Neuronal stem cell (in vitro differentiated cells): ENCODE measurements at places on chromosomes 1 and 21.
A peak's percentile ranks its signal among the peaks of the same experiment; 100 is the strongest.

- DNase-seq = no peak
Measured at GRCh38 chr21:28283641-28284490, 708.8 kb downstream of the LTN1 start.

GRCh38 chr1:164515711-164516331 is 43.2 kb upstream of the PBX1 start:
- no peak for DNase-seq

DNA sequence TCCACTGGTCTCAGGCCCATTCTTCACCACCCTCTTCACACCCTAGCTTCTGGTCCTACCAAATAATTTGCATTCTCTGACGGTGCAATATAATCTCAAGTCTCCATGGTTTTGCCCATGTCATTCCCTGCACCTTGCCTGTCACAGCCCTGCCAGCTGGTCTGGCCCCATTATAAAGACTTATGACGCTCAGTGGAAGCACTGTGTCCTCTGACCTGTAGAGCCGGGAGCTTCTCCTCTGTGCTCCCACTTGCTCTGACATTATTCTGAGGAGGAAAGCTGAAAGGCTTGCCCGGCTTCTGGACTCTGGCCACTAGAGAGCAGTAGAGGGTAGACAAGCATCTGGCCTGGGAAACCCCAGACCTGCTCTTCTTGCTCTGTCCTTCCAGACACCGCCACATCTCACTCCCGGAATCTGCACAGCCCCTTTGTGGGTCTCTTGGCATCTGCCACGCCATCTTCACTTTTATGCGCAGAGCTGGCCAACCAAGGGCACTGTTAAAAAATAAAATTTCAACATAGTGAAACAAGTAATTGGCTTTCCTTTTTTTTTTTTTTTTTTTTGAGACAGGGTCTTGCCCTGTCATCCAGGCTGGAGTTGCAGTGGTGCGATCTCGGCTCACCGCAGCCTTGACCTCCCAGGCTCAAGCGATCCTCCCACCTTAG is 44.4 kb downstream of the NENF start:
- DNase-seq = peak; percentile 84

- no peak for DNase-seq
Measured at GRCh38 chr1:65512967-65513780, 92.7 kb downstream of the LEPR start.

DNA sequence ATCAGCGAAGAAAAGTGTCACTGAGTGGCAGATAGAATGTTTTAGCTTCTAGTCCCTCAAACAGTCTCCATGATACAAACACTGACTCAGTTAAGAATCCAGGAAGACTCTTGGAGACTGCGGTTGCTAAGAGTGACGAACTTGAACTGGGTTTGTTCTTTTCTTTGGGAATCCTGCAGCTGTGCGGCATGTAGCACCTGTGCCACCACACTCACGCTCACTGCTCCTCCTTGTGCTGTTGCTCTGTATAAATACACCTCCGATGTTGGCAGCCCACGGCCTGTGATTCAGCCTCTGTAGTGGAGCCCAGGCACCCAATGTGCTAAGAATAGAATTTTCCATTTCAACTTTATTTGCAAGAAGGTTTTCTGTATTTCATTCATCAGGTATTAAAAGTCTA is 5.5 kb upstream of the PPIE start:
- DNase-seq = no peak

DNA sequence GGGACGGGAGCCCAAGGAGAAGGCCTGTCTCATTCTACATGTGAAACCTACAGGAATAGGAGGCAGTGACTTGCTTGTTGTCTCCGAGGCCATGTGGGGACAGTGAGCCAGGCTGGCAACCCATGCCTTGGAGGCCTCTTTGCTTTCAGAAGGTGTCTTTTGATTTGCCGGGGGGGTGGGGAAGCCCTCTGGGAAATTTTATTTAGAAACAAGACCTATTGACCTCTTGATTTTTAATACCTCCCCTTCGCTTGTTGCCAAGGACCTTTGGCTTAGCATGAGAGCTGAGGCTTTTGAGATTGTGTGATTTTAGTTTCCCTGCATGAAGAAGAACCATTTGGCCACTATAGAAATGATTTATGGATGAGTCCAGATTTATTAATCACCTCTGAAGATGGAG is 4.1 kb downstream of the ARMH1 start:
- DNase-seq = no peak

- DNase-seq = no peak
Measured at GRCh38 chr1:67338642-67339041, 31.0 kb downstream of the IL12RB2 start.

DNA sequence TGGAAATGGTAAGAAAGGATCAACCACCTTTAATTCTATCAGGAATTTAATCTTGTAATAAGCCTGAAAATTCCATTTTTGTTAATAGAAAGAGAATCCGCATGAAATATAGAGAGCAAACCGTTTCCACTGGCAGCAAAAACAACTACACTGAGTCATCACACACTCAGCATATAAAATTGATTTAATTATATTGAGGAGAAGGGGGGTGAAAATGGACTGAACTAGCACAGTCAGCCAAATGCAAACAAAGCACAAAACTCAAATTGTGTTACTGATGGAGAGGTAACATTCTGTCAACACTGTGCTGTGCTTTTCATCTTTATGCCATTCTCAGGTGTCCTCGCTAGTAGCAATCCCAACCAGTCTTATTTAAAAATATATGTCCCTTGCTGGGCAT is 1583.9 kb downstream of the MRPL39 start:
- no peak for DNase-seq

GRCh38 chr1:145918992-145919939 is 749 bp upstream of the PEX11B start:
- peak; percentile 17 for DNase-seq

- DNase-seq = no peak
Measured at GRCh38 chr1:81387446-81387845, 413.3 kb upstream of the ADGRL2 start.

DNA sequence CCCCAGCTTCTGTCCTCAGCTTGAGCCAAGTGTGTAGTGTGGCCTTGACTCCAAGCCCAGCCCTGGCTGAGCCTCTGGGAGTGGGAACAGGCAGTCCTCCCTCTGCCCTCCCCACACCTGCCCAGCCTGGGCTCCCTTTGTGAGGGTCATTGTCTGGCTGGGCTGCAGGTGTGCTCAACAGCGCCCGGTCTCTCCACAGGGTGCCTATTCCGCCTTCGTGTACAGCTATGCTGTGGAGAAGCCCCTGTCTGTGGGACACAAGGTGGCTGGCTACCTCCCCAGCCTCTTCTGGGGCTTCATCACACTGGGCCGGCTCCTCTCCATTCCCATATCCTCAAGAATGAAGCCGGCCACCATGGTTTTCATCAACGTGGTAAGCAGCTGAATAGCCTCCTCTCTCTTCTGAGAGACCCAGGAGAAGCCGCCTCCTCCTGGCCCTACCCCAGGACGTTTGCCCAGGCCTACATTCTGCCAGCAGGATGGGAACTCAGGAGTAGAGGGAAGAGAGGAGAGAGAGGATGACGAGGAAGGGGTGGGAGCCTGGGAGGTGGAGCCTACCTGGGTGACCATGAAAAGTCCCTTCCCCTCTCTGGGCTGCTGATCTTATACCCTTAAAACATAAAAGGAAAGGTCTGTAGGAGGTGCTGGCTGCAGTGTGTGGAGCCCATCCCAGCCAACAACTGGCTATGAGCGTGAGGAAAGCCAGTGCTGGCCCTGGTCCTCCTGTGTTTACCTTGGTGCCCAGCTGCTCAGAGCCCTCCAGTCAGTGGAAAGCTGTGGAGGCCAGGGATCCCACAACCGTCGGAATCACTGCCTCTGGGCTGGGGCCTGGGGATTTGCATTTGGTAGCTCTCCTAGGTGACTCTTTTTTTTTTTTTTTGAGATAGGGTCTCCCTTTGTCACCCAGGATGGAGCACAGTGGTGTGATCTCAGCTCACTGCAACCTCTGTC is 45.7 kb downstream of the ELK4 start:
- DNase-seq = no peak

DNA sequence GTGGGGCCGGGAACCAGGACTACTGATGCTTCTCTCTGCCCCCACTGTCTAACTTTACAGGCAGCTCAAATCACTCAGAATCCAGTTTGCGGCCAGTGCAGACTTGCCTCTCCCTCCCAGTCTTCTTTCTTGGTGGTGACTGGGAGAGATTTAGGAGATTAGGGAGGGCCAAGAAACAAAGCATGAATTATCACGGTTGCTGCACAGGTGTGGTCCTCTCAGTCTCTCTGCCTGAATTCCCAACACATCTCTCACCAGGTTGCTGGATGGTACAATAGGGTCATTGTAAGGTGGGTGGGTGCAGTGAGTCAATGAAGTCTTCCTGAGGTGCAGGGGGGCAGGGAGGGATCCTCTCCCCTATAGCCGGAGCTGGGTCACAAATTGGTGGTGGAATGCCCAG is 12.6 kb downstream of the S100A11 start:
- DNase-seq = no peak

- DNase-seq = no peak
Measured at GRCh38 chr1:165036403-165036802, 320.1 kb downstream of the LMX1A start.

DNA sequence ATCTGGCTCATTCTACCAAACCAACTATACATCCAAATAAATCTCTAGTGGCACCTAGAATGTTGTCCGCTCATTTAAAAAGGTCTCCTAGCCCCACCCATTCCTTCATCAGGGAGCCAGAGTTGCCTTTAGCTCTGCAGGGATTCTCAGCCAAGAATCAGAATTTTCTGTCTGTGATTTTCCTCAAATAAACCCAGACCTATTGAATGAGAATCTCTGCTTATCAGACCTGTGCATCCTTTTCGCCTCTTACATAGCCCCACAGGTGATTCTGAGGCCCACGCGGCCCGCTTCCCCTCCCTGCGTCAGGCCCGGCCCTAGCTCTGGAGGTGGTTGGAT is 410 bp upstream of the TDRD5 start:
- no peak for DNase-seq

- DNase-seq = no peak
Measured at GRCh38 chr1:43128816-43129215, 43.3 kb downstream of the EBNA1BP2 start.

GRCh38 chr1:205842229-205842628 is 7.7 kb downstream of the PM20D1 start:
- DNase-seq = no peak

DNA sequence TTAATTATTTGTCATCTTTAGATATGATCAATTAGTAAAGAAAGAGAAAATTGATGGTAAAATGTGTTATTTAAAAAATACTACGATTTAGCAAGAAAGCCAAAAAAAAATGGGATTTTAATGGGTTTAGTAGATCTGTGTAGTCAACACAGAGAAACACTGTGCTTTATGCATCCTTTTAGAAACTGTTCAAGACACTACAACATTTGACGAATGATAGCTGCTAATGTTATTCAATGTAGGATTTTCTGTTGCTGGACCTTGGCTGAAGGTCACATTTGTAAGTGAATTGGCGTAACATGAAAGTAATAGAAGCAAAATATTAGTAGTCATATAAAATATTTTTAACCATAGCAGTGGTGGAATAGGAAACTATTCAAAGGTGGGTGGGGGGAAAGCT is 1293.9 kb downstream of the NCAM2 start:
- no peak for DNase-seq

DNA sequence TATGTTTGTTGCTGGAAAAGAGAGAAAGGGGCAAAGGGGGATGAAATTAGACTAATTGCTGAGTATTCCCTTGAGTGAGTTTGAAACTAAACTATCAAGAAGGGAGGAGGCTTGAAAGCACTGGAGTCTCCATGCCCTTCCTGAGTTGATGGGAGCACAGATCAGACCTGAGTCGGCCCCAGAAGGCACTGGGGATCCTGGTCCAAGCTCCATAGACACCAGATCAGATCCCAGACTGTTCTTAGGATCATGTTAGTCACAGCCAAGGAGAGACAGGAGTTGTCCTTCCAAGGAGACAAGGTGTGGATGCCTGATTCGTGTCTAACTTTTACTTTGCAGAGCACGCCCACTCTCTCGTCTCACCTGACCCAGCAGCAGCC is 152.3 kb downstream of the NR5A2 start:
- no peak for DNase-seq

DNA sequence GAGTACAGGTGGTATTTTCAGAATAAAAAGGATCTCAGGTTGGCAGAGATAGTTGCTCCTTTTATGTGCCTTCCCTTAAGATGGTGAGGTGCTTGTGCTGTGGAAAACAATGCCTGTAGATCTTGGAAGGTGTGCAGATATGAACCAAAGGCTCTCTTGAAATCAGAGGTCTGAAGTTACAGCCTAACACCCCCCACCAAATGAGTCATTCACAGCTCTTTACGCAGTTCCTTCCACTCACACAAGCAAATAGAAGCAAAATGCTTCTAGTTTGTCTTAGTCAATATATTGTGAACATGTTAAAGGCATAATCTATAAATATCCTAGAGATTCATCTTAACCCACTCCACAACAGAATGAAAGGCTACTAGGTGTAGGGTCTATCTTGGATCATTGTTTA is 128.9 kb upstream of the NR5A2 start:
- DNase-seq = no peak

DNA sequence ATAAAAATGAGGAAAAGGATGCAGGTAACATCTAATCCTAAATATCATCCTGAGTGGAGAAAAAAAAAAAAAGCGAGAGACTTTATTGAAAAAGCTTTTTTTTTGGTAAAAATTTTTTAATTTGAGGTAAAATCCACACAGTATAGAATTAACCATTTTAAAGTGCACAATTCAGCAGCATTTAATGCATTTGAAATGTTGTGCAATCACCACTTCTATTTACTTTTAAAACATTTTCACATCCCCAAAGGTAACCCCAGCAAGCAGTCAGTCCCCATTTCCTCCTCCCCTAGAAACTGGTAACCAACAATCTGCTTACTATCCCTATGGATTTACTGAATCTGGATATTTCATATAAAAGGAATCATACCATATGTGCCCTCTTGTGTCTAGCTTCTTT is 166.7 kb downstream of the TTLL7 start:
- DNase-seq = no peak

GRCh38 chr1:67437961-67438360 is 7.8 kb upstream of the SERBP1 start:
- DNase-seq = no peak

DNA sequence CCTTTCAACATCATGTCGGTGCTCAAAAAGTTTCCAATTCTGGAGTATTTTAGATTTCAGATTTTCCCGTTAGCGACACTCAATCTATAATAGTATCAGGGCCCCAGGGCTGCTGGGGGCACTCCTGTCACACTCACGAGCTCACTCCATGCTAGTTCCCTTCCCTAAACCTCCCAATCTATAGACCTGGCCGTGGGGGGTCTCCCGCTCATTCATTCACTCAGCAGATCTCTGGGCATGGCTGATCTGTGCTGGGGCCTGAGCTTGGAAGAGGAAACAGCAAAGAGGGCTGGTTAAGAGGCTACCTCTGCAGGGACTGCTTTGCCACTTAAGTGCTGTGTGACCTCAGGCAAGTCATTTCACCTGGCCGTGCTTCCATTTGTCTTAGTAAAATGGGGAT is 46.8 kb upstream of the LAPTM5 start:
- DNase-seq = no peak

- no peak for DNase-seq
Measured at GRCh38 chr1:156895455-156895812, 1.9 kb downstream of the PEAR1 start.
